ENCODE measurements at places on chromosomes 12 and 14.
A peak's percentile ranks its signal among the peaks of the same experiment; 100 is the strongest.

DNA sequence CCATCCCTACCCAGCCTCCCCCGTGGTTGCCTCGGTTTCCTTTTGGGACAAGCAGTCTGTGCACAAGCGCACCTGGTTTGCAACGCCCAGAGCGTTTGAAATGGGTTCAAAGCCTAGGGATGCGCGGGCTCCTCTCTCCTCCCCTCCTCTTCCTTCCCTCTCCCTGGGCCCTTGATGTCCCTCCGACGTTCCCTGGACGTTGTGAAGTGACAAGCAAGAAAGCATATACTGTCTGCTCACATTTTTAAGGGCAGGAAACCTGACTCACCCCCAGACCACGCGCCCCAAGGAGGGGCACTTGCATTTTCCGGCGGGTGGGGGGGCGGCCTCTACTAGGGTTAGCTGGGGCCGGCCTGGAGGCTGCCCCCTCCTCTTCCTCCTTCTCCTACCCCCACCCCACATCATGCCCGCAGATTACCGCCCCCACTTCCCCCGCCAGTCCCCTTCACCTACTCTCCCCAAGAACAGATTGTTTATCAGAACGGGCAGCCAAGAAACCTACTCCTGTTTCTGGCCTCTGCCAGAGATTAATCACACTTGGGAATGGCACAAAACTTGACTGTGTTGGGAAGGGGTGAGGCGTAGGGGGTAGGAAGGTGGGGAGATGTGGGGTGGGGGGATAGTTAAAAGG lies 9.5 kb upstream of the IRF2BPL start:
- ATAC-seq, result no peak

- ATAC-seq, result peak; percentile 6
Measured at GRCh38 chr14:61536661-61537562, 158.4 kb upstream of the HIF1A start.

DNA sequence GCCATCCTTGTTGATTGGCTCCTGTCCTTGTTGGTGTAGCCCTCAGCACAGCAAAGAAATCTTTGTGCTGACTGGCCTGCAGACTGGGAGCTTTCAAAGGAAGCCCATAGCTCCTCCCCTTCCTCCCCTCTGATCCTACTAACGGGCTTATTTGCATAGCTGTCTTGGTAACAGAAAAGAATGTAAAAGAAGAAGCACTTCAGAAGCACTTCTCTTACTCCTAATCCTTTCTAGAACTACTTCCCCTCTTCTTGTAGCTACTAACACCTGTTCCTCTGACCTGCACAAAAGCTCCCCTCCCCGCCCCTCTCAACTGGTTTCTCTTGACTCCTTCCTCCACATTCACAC lies 14.3 kb upstream of the RIC8B start:
- peak; percentile 94 for ATAC-seq

- ATAC-seq, result no peak
Measured at GRCh38 chr14:92976268-92976667, 53.3 kb downstream of the CHGA start.
